ENCODE measurements at places on chromosomes 6 and 20. TPM values are rescaled to one million over a fixed set of nuclear protein-coding genes. Genes with fewer than 3 reads are reported as not detected.
A peak's percentile ranks its signal among the peaks of the same experiment; 100 is the strongest.

DNA sequence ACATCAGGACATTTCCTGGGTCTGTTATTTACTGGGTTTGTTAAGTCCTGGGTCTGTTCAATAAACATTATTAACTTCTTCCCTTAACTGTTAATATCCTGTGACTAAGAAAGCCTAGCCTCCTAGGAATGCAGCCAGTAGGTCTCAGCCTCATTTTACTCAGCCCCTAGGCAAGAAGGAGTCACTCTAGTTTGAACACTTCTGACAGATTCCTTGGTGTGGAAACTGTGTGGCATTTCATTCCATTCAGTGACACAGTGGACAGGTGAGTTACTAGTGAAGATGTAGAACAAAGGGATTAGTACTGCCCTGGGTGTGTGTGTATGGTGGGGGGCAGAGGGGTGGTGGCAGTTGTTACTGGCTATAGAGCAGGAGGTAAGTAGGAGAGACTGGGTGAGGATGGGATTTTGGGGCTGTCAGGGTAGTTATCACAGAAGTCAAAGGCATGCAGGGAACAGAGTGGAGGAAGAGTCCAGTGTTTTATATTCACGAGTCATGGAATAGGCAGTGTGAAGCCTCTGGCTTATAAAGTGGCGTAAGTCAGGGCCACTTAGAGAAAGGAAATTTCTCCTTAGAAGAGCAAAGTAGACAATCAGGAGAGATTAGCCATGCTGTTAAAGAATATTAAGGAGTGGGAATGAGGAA is 28.4 kb downstream of the RNF182 start:
- no peak overlapping the region for H3K27ac ChIP-seq
- DNase-seq, result no peak
- H3K4me1 ChIP-seq, result no peaks in the 10 kb centered on the region
- no peaks in the 10 kb centered on the region for H3K27me3 ChIP-seq
- no peaks in the 10 kb centered on the region for H3K36me3 ChIP-seq

Gene CTAGE9
- not detected for total RNA-seq

DNA sequence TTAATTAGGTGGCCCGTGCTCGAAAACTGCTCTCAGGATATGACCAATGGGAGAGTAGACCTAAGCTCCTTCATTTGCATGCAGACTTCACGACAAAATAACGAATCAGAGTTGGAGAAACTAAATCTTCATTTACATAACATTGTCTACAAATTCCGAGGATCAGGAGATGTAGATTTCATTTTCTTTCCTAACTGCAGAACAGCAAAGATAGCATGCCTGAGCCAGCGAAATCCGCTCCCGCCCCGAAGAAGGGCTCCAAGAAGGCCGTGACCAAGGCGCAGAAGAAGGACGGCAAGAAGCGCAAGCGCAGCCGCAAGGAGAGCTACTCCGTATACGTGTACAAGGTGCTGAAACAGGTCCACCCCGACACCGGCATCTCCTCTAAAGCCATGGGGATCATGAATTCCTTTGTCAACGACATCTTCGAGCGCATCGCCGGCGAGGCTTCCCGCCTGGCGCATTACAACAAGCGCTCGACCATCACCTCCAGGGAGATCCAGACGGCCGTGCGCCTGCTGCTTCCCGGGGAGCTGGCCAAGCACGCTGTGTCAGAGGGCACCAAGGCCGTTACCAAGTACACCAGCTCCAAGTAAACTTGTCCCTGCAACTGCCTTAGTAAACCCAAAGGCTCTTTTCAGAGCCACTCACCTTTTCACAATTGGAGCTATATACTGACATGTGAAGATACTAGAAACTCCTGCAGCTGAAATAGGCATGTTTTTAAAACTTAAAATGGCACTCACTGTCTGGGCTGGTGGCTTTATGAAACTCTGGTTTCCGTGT is 96.5 kb downstream of the HFE start:
- peak; percentile 61 for DNase-seq
- no peaks in the 10 kb centered on the region for H3K27me3 ChIP-seq
- peak overlapping the region; percentile 27 for H3K4me3 ChIP-seq
- H3K4me1 ChIP-seq, result peaks cover 17% of the 10 kb centered on the region
- H3K27ac ChIP-seq, result peak overlapping the region; percentile 79

DNA sequence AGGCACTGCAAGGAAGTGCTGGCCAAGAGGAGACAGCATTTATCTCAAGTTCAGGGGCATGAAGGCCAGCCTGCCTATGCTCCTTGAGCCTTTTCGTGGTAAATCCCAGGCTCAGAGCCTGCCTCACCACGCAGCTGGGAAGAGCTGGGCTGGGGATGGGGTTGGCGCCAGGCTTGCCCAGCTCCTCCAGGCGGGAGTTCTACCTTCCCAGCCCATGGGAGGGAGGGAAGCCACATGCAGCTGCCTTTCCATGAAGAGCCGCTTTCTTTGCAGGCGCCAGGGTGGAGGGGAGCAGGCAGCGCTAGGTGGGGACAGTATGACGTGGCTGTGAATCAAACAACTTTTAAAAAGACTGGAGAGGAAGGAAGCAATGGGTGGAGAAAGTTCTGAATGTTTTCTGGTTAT is 19.5 kb upstream of the SIRT5 start:
- H3K27me3 ChIP-seq, result no peaks in the 10 kb centered on the region
- peaks cover 5% of the 10 kb centered on the region for H3K4me1 ChIP-seq
- H3K27ac ChIP-seq, result no peak overlapping the region
- H3K36me3 ChIP-seq, result no peaks in the 10 kb centered on the region
- no peak overlapping the region for H3K4me3 ChIP-seq
- no peak for DNase-seq

Gene CALHM5
- total RNA-seq, result 0.33 TPM

- H3K4me3 ChIP-seq, result no peak overlapping the region
- no peaks in the 10 kb centered on the region for H3K36me3 ChIP-seq
- H3K27ac ChIP-seq, result no peak overlapping the region
- H3K4me1 ChIP-seq, result no peaks in the 10 kb centered on the region
- no peaks in the 10 kb centered on the region for H3K27me3 ChIP-seq
- no peak for DNase-seq
Observed at GRCh38 chr6:88374553-88374952, 208.4 kb upstream of the CNR1 start.

DNA sequence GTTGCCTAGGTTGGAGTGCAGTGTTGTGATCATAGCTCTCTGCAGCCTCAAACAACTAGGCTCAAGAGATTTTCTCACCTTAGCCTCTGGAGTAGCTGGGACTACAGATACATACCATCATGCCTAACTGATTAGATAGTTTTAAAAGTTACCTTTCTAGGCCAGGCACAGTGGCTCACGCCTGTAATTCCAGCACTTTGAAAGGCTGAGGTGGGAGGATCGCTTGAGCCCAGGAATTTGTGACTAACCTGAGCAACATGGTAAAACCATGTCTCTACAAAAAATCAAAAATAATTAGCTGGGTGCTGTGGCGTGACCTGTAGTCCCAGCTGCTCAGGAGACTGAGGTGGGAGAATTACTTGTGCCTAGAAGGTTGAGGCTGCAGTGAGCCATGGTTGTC is 41.2 kb downstream of the SLC17A5 start:
- no peak overlapping the region for H3K4me3 ChIP-seq
- no peaks in the 10 kb centered on the region for H3K36me3 ChIP-seq
- no peak overlapping the region for H3K27ac ChIP-seq
- DNase-seq, result no peak
- no peaks in the 10 kb centered on the region for H3K27me3 ChIP-seq

DNA sequence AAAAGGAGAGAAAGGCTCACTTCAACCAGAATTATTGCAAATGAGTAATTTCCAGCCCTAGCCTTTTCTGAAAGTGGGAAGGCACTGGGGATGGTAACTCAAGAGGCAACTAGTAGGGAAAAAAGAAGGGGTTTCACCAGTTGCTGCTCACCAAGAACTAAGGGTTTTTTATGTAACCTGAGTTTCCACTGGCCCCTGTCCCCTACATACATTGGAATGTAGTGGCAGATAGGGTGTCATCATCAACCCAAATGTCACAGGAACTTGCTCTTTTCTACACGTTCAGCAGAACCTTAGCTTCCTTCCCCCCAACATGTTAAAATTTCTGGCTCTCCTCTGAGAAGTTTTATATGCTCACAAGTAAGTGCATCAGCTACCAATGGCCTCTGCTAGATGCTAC is 38.2 kb upstream of the PKHD1 start:
- no peaks in the 10 kb centered on the region for H3K36me3 ChIP-seq
- H3K27ac ChIP-seq, result peak overlapping the region; percentile 81
- H3K4me3 ChIP-seq, result no peak overlapping the region
- DNase-seq, result no peak
